ENCODE measurements at places on chromosomes 12 and 14.

- peak; percentile 80 for DNase-seq
Observed at GRCh38 chr14:77799863-77800730, at the start of gene ADCK1. TSS of gene ADCK1 (plus strand) at chr14:77800109. CDS start at chr14:77818979, 18,870 bp downstream.

DNA sequence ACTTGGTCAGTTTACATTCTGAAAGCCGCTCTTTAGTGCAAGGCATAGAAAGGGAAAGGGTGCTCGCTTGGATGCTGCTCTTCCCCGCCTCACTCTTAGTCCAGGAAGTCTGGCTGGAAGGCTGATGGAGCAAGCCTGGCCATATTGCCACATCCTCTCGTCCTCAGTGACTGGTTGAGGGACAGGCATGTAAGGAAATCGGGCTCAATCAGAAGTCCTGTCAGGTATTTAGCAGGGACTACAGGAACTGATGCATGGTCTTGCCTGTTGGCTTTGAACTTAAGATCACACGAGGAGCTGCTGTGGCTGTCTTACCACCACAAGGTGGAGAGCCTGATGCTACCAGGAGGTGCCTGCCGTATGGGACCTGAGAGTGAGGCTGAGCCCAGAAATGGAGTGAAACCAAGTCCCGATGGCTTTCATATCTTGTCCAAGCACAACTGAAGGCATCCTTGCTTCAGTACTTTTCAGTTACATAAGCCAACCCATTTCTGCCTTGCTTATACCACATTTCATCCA lies 10.7 kb upstream of the C12orf75 start:
- DNase-seq = no peak

DNA sequence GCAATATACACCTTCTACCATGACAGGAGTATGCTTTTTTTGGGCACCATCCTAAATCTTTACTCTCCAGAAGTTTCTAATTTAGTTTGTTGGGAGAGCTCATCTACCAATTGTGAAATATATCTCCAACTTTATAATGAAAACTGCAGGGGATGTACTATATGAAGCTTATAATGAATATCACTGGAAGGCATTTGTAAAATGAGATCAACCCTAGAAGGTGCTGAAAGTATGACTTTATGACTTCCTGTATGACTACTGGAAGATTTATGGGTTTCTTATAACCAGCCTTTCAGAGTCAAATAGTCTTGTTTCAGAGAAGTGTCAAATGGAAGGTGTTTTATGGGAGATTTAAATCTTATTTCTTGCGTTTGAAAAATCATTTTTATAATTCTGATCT lies 122.9 kb downstream of the MYRFL start:
- no peak for DNase-seq

DNA sequence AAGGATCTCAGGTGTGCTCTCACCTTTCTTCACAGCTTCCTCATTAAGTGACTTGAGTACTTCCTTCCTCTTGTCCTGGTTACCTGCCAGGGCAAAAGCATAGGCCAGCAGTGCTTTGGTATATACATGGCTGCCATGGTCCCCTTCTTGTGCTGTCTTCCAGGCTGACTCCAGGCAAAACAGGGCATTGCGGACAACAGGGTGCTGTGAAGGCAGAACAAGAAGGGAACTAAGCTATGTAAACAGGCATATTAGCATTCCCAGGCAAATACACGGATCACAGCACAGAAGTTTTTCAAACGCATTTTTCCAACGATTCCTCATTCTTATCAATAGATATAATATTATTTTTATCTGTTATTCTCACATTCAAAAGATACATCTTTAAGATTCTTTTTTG lies 39.0 kb downstream of the A2M start:
- DNase-seq = no peak

DNA sequence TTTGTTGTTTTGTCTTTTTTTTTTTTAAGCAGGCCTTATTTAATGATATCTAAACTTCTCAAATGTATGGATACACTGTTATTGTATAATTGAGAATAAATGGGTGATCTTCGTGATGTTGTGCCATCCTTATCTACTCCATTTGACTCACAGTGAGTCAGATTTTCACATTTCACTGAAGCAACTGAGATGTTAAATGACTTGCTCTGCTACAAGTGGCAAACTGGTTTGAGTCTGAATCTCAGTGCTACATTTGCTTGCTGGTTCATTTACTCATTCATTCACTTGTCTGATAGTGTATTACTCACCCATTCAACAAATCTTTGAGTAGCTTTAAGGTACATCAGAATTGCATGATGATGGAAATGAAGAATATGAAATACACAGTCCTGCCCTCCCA lies 2.6 kb downstream of the KIAA0586 start:
- DNase-seq = no peak

DNA sequence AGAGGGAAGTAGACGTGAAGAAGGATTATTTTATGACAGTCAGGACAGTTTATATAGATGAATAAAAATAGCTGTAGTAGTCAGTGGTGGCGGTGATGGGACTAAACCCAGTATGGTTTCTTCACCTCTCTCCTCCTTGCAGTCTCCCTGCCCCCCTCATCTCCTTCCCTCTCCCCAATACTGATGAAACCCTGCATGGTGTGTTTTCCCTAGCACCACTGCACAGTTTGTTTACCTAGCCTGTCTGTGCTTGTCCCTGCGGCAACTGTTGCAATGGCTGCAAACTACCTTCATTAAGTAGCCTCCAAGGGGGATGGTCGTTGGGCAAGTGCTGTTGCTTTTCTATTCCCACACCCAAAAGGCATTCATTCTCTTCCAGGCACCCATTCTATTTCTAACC lies 14.7 kb downstream of the PCBP2 start:
- DNase-seq = no peak
